ENCODE measurements at places on chromosomes 3 and 15.

DNA sequence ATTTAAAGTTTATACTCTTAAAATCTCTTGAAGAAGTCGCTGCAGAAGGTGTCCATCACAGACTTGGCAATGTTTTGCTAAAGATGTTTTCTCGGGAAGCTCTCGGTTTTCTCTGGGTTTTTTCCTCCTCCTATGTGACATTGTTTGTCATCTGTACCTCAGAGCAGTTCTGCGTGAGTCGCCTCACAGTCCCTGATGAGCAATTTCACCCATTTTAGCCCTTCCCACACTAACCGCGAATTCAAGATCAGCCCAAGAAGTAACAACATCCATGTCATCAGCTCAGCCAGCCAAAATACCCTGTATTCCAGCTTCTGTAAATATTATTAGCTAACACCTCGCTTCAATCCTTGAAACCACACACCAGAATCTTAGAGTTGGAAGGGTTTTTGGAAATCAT, 224.3 kb upstream of the SETMAR start:
- no peak for DNase-seq

DNA sequence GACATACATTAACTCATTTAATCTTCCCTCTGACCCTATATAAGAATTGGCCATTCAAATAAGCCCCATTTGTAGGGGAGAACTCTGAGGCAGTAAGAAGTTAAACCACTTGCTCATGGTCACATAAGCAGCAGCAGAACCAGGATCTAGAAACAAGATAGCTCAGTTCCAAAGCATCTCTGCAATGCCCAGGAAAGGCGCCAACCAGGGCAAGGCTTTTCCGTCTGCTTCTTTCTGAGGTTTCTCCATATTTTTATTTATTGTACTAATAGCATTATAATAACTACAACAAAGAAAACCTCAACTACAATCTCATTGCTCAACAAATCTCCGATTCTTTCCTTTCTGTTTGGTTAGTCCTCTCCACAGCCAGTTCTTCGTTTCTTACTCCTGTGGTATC, 4.3 kb upstream of the UBE2E2 start:
- no peak for DNase-seq

GRCh38 chr3:41244620-41245336, 45.5 kb downstream of the CTNNB1 start:
- DNase-seq: no peak

- no peak for DNase-seq
Observed at GRCh38 chr3:24316887-24317383, 177.7 kb downstream of the THRB start.

- DNase-seq: no peak
Observed at GRCh38 chr15:60576044-60576443, 97.1 kb upstream of the ICE2 start.

- DNase-seq: no peak
Observed at GRCh38 chr3:70820397-70820796, 508.0 kb upstream of the MDFIC2 start.

DNA sequence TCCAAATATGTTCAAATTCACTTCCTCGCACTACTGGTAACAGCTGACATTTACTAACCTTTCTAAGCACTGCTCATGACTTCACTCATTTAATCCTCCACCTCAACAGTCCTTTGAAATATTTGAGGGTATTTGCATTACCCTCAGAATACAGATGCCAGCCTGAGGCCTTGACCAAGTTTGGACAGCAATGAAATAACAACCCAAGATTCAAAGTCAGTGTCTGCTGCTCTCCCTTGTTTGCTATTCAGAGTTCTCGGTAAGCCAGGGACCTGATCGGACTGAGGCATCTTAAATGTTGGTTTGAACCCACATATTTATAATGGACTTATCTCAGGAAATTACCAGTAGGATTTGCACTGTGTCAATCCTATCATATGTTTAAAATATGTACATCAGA, 19.9 kb upstream of the SNRK start:
- no peak for DNase-seq

GRCh38 chr3:69494185-69494584, 108.3 kb upstream of the FRMD4B start:
- DNase-seq: no peak

- no peak for DNase-seq
Observed at GRCh38 chr3:52094571-52095485, 38.5 kb upstream of the DUSP7 start.

DNA sequence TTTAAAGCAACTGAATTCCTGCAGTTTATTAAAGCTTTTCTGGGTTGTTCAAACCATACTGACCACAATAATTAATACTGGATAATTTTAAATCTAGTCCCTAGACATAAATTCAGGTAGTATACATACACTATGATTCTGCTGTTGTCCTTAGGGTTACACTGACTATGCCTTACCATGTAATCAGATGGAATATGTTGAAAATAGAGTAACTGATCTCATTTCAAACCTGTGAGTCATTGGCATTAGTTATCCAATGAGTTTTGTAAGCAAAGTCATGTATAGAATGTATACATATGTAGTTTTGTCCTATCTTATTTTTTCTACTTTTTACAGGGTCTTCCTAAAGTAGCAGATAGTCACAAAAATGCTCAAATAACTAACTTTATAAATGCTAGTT, 517.1 kb upstream of the CCDC54 start:
- DNase-seq: no peak

Data from thymus (tissue), 14 donors.